Activated CD4-positive, alpha-beta T cell treated with anti-CD3 and anti-CD28 coated beads, Interleukin-2, amount 10 ng/mL, durations not matched to agents 7 days and 5 days (primary cell): ENCODE measurements at places on chromosomes 7 and 10.
A peak's percentile ranks its signal among the peaks of the same experiment; 100 is the strongest.

GRCh38 chr7:33336820-33337219, 207.5 kb downstream of the BBS9 start:
- no peak for DNase-seq

GRCh38 chr10:110076559-110077318, 69.0 kb downstream of the ADD3 start:
- peak; percentile 66 for DNase-seq

GRCh38 chr10:11783558-11783865, 39.6 kb upstream of the PROSER2 start:
- no peak for DNase-seq

DNA sequence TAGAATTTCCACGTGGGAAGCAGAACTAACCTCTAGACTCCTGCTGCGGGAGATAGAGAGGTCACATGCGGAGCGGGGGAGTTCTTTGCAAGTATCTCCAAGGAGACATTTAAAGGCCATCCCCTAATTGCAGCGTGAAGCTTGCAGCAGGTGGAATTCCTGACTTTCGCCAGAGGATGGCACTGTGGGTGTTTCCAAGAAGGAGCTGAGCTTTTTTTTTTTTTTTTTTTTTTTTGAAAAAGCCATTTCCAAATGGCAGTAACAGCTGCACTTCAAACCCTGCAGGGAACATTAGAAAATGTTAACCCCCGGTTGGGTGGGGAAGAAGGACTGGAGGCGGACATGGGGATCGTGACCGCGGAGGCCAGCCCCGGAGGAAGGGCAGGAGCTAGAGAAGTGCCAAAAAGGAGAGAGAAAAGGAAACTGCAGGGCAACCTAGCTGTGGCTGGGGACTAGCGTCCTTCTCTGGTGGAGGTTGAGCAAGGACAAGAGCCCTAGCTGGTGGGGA, 487.7 kb downstream of the TYW1 start:
- peak; percentile 16 for DNase-seq

DNA sequence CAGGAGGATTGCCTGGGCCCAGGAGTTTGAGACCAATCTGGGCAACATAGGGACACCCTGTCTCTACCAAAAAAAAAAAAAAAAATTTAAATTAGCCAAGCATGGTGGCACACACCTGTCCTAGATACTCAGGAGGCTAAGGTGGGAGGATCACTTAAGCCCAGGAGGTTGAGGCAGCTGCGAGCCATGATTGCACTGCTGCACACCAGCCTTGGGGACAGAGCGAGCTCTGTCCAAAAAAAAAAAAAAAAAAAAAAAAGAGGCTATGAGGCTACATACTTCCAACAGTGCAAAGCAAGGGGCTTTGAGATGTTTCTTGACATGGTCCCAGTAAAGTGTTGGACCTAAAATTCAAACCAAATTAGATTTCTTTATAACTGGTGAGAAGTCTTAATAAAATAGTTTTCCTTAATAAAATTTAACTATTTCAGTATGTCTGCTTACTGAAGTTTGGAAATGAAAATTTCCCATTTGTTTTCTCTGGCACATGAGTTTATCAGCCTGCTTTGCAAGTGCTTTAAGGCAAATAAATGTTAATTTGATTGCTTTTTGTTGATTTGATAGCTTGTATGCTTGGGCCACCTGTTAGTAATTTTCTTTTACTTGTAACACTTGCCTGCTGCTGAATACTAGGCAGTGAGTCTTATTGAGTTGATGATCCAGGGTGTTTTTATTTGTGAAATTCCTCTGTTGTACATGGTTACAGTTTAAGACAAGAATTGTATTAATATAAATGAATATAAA, 16.1 kb downstream of the CALU start:
- DNase-seq = no peak

DNA sequence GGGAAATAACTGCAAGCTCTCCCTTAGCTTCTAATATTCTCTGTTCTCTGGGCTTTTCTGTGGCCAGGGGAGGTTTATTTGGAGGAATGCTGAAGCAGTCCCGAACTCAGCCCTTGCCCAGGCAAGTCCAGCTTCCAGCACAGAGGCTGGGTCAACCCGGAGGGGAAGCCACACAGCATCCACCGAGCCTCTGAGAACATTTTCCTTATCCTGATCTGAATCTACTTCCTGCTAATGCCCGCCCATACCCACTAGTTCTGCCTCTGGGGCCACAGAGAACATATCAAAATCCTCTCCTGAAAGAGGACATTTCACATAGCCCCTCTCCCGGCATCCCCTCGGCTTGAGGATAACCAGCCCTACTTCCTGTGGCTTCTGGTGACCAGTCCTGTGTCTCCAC, 31.1 kb downstream of the SH3PXD2A start:
- no peak for DNase-seq

DNA sequence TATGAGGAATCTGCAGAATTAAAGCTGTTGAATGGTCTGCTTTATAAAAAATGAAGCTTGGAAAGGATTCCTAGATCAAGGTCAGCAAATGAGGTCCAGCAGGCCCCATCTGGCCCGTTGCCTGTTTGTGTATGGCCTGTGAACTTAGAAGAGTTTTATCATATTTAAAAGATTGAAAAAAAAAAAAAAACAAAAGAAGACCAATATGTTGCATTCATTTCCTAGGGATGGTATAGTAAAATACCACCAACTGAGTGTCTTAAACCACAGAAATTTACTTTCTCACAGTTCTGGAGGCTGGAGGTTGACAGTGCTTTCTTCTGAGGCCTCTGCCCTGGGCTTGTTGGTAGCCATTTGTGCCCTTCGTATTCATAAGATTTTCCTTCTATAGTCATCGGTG, 109.2 kb downstream of the PPP1R3A start:
- no peak for DNase-seq

- no peak for DNase-seq
Observed at GRCh38 chr10:113473851-113474250, 79.0 kb upstream of the HABP2 start.

GRCh38 chr7:102836191-102836919, 76.4 kb upstream of the LRRC17 start:
- DNase-seq = no peak

GRCh38 chr7:32948202-32948601, 9.0 kb upstream of the FKBP9 start:
- DNase-seq = no peak

GRCh38 chr7:99558306-99559174, at the start of gene ZNF655:
Gene ZNF655 (plus strand): TSS chr7:99558642. CDS start chr7:99560560, 1,918 bp downstream.
- peak; percentile 91 for DNase-seq

GRCh38 chr10:17878896-17879295, 69.7 kb downstream of the MRC1 start:
- DNase-seq = no peak

DNA sequence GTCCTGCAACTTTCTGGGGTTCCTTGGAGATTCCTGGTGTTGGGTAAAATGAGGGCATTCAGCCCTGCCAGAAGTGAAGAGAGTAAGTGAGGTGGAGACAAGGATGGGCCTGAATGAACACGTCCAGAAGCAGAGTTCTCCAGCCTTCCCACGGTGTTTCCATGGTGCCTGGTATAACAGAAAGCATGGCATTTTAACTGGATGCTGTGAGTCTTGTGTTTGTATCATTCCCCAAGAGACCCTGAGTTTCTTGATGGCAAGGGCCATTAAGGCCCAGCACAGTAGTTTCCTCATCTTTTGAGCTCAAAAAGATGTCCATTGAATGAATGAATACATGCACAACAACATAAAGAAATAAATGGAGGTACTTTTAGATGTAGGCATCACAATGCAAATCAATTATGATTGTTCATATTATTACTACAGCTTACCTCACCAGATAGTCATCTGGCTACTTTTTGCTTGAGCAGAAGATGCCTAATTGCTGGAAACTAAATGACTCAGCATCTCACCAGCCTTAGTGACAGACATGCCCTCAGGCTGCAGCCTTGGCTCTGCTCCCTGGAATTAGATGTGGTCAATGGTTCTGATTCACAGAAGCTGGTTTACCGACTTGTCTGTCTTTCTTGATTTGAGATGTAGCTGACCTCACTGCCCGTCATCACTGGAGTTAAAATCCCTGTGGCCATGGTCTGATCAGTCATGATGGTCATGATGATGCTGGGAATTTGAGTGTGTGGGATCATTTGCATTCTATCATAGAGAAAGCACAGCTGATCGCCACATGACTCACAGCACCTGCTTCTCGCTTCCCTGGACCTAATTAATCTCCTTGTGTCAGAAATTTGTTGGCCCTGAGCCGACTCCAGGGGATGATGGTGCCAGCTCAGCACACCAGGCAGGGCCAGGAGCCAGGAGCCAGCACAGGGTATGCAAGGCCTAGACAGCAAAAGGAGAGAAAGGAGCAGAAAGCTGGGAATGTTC, 83.9 kb downstream of the CXCL12 start:
- DNase-seq = no peak

- peak; percentile 25 for DNase-seq
Observed at GRCh38 chr7:26863518-26864308, 677 bp downstream of the SKAP2 start.

DNA sequence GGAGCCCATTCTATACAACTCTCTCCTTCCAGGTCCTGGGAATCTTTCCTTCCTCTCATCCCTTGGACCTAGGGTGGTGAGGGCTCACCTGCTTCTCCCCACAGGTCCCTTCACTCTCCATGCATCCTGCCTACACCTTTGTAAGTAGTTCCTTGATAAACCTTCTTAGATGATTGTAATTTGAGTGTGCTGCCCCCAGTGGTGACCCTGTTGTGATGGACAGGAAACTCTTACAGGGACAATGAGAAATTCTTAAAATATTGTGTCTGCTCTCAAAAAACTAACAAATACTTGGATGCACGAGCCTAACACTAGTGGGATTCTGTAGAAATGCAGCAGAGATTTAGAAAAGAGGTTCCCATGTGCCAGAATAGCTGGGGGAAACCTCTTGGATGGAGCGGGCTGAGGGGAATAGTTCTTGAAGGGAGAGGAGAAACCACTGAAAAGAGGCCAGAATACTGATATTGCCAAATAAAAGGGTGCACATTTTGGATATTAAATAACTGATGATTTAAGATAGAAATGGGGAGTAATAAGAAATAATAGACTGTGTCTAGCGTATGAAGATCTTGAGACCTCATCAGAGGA, 6.7 kb upstream of the PAXIP1 start:
- DNase-seq = peak; percentile 43

DNA sequence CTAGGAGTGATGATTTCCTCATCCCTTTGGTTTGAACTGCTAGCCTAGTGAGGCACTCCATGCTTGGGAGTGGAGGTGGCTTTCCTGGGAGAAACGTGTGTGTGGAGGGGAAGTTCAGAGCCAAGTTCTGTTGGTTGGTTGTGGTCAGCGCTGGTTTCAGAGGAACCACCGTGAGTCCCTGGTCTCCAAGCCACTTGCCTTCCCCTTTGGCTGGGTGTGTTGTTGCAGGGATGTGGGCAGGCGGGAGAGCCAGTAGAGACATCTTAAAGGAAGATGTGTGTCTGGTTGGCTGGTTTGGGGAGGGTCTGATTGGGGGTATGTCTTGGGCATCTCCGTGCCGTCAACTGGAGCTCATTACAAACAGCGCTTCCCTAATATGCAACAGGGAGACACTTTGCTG, 130.8 kb upstream of the TCF7L2 start:
- DNase-seq = no peak

- no peak for DNase-seq
Observed at GRCh38 chr10:35184527-35185171, 58.0 kb downstream of the CREM start.

- no peak for DNase-seq
Observed at GRCh38 chr10:19532411-19532810, 283.8 kb upstream of the PLXDC2 start.

DNA sequence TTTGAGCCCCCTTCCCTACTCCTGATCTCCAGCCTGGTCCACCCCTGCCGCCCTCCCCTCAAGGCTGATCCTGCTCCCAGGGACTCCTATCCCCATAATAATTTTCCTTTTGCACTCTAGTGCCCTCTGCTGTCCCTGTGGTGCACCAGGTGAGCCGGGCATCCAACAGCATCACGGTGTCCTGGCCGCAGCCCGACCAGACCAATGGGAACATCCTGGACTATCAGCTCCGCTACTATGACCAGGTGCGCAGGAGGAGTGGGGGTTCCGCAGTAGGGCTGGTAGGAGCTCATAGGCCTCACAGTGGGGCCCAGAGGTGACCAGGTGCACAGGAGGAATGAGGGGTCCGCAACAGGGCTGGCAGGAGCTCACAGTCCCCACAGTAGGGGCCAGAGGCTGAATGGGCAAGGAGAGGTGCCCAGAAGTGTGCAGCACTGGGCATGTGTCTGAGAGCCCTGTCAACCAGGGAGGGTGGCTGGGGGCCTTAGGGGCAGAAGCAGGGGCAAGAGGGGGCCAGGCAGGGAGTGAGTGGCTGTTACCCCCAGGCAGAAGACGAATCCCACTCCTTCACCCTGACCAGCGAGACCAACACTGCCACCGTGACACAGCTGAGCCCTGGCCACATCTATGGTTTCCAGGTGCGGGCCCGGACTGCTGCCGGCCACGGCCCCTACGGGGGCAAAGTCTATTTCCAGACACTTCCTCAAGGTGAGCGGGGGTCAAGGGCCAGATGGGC, 11.7 kb downstream of the EPHB6 start:
- no peak for DNase-seq

DNA sequence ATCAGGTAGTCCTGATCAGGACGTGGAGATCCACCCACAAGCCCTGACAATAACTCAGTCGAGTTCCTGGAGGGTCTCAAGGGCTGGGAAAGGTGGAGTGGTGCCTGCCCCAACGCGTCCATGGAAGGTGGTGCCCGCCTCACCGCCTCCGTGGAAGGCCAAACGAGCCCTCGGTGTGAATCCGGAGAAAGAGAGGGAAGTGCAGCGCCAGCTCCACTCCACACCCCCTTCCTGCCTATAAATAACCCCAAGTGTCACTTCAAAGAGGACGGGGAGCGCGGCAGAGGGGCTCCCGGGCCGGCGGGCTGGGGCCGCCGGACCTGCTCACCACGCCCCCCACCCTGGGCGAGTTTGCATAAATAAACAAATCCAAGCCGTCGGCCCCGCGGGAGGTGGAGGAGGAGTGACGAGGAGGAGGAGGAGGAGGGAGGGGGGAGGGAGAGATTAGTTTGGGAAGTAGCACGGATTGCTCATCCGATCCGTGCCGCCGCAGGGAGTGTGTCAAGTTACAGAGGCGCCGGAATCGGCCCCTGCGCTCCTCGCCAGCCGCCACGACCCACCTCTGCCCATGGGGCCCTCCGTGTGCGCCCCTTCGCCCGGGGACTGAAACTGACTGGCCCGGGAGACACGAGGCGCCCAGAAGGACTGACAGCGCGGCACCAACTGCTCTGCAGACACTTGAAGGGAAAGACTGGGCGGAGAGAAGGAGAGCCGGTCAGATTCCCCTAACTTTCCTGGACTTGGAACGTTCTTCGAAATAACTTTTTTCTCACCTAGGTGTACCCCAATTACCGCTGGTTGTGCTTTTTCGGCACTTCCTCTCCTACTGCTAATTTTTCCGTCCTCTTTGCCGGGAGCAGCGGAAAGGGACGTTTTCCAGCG, at the start of gene COL13A1:
Gene COL13A1, plus strand, starts transcription at position 473 of the 882 bp plus-strand sequence. CDS start 518 bp downstream, outside the sequence.
- DNase-seq = no peak

- DNase-seq = no peak
Observed at GRCh38 chr7:132354527-132354926, 221.7 kb downstream of the PLXNA4 start.

GRCh38 chr7:8818406-8818805, 385.0 kb downstream of the NXPH1 start:
- DNase-seq = no peak
